ENCODE measurements at places on chromosomes 11 and 22.
A peak's percentile ranks its signal among the peaks of the same experiment; 100 is the strongest.

GRCh38 chr22:17999851-18000250, 24.5 kb downstream of the MICAL3 start:
- DNase-seq: no peak

DNA sequence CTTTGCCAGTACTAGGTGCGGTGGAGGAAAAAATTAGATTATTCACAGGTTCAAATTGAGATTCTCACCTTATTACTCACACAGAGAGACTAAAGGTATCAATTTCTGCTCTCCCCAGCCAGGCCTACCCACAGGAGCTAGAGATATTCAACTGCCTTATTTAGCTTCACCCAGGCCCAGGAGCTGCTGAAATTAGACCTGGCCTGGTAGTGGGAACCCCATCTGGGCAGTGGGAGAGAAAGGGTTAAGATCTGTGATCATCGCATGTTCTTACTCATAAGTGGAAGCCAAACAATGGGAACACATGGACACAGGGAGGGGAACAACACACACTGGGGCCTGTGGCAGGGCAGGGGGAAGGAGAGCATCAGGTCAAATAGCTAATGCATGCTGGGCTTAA, 20.9 kb upstream of the MICAL2 start:
- no peak for DNase-seq

GRCh38 chr22:41177622-41178424, 27.3 kb upstream of the L3MBTL2 start:
- no peak for DNase-seq

DNA sequence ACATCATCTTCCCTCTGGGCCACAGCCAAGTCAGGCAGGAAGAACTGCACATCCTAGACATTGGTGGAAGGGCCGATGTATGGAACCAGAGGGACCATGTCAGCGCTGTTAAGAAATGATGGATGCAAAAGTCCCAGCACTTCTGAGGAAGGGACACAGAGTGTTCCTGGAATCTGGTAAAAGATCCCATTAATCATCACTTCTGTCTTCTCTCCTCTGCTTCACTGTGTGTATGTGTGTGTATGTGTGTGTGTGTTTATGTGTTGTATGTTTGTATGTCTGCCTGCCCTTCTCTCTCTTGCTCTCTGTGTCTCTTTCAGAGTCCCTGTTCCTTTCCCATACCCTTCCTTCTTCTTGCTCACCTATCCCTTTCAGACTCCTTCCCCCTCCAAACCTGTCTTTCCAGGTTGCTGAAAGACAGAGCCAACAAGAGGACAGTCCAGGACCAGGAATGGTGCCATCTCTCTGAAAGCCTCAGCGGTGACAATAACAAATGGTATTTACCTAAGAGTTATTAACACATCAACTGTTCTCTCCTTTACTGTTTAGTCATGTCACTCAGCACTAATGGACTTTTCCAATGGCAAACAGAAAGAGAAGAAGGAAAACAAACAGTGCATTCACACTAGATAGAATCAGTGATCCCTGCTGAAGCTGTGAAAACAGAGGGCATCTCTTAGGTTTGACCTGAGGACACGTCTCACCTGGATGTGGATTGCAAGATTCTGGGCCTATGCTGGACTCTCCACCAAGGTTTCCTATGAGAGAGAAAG, 47.1 kb downstream of the EHF start:
- DNase-seq: no peak

DNA sequence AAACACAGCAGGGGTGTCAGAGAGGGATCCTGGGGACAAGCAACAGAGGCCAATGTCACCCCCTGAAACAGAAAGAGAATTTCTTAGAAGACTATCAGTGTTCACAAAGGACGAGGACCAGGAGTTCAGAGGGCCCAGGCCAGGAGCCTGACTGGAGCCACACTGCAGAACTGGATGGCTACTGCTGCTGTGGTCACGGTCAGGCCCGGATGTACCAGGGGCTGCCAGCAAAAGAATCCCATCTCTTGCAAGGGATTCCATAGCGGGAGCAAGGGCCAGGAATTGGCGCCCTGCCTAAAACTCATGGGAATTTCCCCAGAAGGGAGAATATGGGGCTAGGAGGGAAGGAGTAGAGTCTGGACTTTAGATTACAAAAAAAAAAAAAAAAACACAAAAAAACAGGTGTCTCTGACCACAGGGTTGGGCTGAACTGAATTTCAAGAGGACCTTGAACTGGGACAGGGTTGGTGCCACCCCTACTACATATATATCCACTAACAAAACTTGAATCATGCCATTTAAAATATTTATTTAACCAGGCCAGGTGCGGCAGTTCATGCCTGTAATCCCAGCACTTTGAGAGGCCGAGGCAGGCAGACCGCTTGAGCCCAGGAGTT, 15.7 kb upstream of the KCTD14 start:
- no peak for DNase-seq

- no peak for DNase-seq
These were observed 4.4 kb upstream of the CATSPERZ start for GRCh38 chr11:64295760-64296159.

DNA sequence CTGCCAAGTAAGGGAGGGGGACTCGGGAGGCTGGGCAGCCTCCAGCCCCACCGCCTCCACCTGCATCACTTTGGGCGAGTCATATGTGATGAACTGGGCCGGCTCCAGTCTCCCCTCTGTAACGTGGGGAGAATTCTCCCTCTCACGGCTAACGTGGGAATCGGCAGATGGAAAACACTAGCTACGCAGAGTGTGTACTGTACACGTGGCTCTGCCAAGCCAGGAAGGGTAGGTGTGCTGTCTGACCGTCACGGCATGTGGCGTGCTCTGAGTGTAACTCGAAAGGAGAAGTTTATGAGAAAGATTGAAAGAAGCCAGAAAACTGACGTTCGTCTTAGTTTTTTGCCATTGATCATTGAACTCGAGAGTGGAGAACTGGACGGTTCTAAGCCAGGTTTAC, 13.7 kb downstream of the TRMU start:
- DNase-seq: no peak

DNA sequence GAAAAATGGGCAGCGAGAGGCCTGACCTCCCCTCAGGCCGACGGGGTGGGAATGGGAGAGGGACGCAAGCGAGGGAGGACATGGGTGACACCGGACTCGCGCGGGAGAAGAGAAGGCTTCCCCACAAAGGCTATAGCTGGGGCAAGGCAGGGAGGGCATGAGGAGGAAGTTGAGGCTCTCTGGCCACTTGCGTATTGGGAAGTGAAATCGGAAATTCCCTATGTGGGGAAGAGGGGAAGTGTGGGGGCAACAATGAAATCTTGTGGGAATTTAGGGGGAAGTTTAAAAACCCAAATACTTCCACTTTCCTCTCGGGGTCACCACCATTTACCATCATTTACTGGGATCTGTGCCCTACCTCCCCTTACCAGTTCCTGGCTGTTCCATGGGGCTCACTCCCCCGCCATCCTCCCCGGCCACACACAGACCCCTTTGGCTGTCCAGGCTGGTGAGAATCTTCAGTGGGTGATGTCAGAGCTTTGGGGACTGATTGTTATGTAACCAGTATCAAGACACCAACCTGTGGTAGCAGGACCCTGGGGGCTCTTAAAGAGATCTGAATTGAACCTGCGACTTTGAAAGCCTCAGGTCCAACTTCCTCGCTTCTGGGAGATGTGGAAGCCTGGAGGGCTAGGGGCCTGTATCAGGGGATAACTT, 951 bp upstream of the EHD1 start:
- no peak for DNase-seq

DNA sequence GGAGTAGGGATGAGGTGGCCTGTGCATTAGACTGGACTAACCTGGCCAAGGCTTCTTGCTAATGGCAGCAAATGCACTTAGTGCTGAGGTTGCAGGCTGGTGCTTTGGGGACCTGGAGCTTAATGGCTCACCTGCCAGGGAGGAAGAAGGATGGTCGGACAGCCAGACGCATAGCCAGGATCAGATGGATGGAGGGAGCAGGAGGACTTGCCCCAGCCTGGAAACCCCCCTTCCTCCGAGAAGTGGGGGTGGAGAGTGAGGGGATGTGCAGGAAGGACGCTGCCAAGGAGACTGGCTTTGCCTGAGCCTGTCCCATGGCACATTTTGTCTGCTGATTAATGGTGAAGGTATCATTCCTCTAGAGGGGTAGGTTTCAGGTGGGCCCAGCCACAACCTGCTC, 17.9 kb downstream of the IGLL1 start:
- no peak for DNase-seq

DNA sequence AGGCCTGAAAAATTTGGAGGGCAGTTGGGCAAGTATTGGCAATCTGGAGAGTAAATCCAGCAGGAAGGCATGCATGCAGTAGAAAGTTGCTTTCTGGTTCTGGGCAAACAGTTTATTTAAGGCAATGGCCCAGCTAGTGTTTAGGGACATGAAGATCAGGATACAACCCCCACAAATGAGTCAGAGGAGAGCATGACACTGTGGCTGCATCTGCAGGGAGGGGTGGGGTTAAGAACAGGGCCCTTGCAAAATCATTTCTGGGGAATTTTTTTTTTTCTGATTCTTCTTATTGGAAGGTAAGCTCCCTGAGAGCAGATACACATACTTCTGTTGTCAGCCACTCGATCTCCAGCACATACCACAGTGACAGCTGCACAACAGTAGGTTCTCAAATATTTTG, 61.1 kb downstream of the FDX1 start:
- no peak for DNase-seq

GRCh38 chr22:38082986-38083710, 836 bp downstream of the SLC16A8 start:
- no peak for DNase-seq

- DNase-seq: no peak
These were observed 3.1 kb upstream of the APOBEC3D start for GRCh38 chr22:39017596-39018365.

DNA sequence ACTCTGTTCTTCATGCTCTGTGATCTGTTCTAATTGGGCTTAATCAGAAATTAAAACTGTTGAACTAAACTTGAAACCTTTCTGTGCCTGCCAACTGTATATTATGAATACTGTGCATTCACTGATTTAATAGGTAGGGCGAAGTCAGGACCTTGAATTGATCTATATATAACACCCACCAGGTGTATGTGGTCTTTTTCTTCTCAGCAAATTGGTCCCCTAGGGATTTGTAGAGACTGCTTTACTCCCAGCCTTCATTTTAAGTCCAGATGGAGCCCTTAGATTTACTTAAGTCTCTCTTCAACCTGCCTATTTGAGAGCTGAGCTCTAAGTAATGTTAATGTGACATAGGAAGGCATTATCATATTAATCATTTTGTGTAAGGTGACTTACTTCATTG, 257.5 kb downstream of the TMEM135 start:
- DNase-seq: no peak

- DNase-seq: no peak
These were observed 14.7 kb upstream of the MFRP start for GRCh38 chr11:119361056-119361787.

DNA sequence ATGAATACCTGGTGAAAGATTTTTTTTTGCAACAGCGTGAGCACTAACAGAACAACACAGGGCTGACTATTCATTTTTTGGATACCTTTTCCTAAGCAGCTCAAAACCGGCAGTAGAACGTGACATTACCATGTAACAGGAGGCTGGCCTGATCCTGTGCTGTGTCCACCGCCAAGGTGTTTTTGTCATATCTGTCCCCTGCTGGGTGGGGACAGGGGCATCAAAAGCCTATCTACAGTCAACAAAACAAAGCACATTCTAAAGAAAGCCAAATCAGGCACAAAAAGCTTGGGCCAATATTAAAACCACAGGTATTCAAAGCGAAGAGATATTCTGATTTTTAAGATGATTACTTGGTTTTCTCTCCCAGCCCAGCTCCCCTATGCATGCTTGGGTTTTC, 151.2 kb downstream of the LRRC4C start:
- DNase-seq: no peak

- peak; percentile 13 for DNase-seq
These were observed 532 bp downstream of the EIF4G2 start for GRCh38 chr11:10808235-10808552.
